ENCODE measurements at places on chromosomes 13 and 19.

DNA sequence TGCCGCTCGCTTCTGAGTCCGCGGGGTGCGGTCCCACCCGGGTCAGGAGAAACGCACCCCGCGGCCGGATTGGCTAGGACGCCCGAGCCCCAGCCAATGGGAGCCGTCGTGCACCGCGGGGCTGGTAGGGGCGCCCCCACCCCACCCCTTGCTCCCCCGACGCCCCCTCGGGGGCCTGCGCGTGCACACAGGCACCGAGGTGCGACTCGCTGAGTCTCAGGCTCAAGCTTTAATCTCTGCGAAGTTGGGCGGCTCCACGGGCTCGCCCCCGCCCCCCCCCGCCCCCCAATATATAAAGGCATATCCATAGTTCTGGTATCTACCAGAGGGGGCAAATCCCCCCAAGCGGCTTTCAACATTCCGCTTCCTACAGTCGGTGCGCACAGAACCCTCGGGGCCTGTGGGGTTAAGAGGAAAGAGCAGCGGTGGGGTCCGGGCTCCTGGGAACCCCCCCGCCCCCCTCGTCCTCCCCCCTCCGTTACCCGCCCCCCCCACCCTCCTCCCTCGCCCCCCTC lies at the start of gene COX6B2:
Gene COX6B2, minus strand, starts transcription at position 22 of the 515 bp plus-strand sequence. CDS start 198 bp downstream, outside the sequence.
- no peak for DNase-seq

GRCh38 chr19:13841086-13841961 lies 35.6 kb upstream of the NANOS3 start:
- DNase-seq: peak; percentile 69

DNA sequence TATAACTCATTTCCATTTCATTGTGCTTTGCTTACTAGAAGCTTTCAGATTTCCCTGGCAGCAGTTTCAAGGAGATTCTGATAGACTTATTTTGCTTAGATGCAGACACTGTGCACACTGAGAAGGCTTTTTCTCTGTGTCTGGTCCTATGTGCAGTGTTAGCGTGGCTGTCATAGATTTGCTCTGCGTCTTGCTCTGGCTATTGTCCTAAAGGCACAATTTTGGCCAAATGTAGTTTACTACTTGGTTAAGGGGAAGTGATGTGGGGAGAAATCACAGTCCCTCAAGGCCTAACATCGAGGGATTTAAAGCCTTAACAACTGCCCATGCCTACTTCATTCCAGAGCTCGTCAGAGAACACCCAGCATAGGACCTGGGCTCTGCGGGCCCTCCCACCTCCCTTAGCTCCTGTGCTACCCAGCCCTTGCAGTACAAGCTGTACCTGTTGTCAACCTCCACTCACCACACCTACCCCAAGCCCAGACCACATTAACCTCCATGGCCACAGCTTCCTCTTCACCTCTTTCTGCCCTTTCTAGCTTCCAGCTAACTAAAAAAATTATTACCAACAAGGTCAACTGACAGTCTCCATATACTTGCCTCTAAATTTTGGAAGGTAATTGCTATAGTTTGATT lies 38.9 kb upstream of the KATNAL1 start:
- no peak for DNase-seq

- DNase-seq: no peak
Observed at GRCh38 chr13:46345866-46346265, 41.2 kb downstream of the RUBCNL start.

DNA sequence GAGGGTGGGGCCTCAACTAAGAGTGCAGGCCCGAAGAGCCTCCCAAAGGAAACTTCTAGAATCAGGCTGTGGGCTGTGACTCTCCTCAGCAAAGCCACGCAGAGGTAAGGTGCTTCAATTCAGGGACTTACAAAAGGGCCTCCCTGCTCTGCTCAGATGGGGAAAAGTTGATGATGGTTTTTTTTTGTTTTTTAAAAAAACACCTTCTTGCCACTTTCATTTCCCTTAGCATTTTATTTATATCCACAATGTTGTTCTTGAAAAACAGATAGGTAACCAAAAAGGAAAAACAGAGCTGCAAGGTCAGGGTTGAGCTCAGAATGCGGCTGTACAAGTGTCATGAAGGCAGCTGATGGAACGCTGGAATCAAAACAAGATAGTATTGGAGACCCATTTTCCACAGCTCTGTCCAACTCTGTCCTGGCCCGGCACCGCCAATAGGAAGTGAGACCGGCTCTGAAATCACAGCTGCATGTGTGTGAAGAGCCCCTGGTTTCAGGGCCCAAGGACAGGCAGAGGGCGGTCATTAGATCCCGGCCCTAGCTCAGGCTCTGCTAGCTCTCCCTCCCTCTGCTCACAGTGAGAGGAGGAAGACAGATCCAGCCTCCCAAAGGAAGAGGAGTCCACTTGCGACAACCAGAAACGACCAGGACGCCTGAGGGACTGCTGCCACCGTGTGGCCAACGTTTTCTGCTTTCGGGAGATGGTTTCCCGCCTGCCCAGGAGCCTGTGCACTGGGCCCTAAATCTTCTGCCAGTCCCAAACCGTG lies 58.3 kb downstream of the KLF2 start:
- peak; percentile 92 for DNase-seq

DNA sequence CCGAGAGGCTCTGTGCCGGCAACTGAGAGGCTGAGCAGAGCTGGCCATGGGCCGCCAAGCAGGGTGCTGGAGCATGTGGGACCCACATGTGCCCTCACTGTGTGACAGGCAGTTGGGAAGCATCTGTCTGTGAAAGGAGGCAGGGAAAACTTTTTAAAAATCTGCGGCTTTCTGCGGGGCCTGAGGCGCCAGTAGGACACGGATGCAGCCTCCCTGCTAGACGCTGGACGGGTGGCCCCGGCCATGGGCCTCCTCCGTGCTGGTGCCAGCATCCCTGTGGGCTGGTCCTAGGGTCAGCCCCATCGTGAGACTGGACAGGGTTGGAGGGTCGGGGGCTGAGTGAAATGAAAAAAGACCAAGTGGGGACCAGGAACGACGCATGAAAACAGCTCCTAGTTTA lies 20.9 kb upstream of the DCUN1D2 start:
- DNase-seq: no peak

DNA sequence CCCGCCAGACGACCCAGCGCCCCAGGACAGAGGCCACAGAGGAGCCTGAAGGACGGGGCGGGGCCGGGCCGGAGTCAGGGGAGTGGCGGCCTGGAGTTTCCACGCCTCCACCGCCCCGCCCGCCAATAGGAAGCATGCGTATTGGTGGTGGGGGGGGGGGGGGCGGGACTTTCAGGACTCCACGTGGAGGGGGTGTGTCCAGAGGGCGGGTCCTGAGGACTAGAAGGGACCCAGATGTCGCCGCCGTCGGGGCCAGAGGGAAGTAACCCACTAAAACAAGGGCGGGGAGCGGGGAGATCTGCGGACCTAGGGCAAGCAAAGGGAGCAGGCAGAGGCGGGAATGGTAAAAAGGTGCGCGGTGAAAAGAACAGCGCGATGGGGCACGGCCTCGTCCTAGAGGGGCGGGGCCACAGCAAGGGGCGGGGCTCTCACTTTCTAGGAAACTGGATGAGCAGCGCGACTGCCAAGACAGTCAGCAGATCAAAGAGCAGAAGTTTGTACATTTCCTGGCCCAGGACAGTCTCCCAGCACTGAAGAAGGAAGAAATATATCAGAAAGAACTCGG lies 2.8 kb upstream of the LENG1 start:
- peak; percentile 81 for DNase-seq

DNA sequence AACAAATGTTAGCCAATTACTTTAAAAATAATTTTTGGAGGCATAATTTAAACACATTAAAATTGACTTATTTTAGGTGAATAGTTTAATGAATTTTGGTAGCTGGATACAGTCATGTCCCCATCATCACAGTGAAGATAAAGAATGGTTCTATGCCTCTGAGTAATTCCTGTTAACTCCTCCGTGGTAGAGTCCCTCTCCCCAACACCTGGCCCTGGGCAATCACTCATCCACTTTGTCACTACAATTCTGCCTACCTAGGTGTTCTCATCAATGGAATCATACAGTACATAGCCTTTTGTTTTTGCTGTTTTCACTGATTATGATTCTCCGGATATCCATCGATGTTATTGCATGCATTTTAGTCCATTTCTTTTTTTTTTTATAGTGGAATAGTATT lies 55.6 kb downstream of the ING1 start:
- no peak for DNase-seq

GRCh38 chr13:25988661-25989060 lies 63.2 kb downstream of the SHISA2 start:
- DNase-seq: no peak

- DNase-seq: no peak
Observed at GRCh38 chr13:77719128-77719527, 21.6 kb downstream of the SLAIN1 start.

DNA sequence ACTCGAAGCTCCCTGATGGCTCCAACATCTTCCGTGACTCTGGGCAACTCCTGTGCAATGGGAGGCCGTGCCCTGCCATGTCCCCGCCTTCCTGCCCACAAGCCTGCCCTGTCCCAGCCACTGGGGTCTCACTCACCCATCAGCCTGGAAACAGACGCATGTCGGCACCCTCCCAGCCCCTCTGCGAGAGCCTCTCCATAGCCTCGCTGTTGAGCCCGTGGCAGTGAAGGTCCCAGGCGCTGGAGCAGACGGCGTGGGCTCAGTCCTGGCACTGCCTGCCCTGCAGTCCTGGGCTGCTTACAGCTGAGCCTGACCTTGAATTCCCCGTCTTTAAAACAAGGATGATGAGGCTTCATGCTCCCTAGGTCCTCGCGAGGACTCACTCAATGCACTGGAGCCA lies 37.0 kb downstream of the MCF2L start:
- DNase-seq: no peak

DNA sequence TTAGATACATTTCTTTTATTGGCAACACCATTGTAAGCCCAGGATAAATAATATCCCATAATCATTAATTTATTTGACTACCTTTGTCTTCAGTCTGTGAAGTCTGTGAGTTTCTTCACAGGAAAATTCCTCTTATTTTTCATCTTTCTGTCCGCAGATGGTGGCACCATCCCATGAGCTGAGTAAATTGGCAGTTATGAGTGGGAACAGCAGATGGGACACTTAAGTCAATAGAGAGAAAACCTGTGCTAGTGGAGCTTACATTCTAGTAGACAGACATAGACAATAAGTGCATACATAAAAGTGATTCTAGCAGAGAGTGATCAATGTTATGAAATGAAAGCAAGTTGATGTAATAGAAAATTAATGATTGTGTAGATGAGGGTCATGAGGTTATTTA lies 638.2 kb upstream of the MIR17HG start:
- no peak for DNase-seq

DNA sequence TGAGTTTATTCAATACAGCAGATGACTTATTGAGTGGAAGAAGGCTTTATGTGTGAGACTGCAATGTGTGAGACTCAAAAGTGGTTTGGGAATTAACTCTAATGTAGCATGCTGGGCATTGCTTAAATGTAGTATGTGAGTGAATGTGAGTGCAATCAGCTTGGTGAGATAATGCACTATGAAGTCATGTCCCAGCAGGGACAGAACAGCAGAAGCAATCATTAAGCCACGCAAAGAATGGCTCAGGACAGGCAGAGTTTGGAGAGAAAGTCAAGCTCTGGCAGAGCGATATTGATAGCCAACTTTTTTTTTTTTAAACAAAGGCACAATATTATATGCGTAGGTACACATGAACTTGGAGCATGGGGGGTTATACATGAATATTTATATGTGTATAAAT lies 597.7 kb downstream of the GPC6 start:
- DNase-seq: no peak

DNA sequence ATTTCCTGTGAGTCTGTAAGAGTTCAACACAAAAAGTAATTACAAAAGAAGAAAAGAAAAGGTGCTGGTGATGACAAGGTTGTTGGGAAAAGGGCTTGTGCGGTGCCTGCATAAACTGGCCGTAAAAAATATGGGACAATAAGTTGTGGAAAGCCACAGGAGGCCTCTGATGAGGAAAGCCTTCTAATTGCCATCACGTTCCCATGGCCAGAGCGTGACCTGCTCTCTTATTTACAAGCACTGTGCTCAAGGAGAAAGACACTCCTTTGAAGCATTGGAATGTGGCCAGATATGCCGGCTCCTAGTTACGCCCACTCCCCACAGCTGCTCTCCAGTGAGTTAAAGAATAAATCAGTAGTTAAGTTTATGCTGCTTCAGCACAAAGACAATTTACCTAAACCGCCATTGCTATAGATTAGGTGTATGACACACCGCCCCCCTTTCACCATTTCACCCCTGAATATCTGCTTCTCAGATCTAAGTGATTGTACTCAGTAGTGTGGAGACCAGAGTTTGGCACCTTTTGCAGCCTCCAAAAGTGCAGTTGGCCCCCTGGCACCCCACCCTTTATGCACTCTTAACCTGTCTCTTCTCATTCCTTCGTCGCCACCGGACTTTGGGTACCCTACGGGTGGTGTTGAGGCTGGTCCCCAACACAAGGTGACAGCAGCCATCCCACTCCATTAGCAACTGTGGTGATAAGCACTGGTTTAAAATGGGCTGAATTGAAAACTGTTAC lies 8.1 kb upstream of the PGLYRP1 start:
- no peak for DNase-seq

GRCh38 chr13:90806016-90806615 lies 541.4 kb upstream of the MIR17HG start:
- DNase-seq: no peak

DNA sequence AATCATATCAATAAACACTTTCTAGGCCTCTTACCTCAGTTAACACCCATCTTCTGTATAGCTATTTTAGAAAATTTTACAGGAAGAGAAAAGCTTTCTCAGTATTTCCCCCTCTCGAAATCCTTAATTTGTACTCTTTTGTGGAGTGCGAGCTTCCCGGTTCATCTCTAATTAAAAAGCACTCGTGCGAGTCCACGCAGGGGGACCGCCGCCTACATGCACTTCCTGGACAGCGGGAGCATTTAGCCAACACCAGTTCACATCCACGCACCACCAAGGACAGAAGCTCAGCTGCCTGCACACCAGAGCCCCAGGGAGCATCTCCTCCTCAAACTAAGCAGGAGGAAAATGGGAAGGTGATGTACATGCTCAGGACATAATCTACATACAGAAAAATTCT lies 60.0 kb downstream of the RASA3 start:
- DNase-seq: no peak

DNA sequence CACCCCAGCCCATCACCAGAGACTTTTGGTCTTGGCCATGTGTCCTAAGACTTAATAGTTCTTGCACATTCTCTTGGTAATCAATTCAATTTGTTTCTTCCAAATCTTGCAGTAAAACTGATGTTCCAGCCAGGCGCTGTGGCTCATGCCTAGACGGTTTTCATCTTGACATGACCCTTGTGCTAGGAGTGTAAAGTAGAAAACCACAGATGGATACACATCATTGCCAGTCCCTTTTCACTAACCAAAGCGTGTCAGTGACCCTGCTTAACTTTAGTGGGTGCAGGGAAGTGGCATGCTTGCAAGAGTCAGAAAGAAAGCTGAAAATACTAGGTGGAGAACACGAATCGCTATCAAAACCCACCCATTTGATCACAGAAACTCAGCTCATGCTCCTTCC lies 18.0 kb upstream of the CD70 start:
- no peak for DNase-seq

DNA sequence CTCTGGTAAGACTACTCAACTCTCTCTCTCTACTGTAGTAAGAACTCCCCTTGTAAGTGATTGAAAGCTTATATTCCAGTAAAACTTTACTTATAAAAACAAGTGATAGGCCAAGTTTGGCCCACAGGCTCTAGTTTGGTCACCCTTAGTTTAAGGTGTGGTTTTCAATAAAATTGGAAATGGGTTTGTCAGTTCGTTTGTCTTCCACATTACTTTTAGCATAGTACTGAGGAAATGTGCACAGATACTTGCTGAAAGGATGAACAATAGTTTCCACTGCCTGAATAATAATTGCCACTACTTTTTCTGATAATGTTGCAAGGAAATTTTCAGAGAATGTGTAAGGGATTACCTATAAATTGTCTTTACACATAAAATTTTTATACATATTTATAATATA lies 54.5 kb downstream of the LMO7 start:
- DNase-seq: no peak
